ENCODE measurements at places on chromosomes 3 and 15.
A peak's percentile ranks its signal among the peaks of the same experiment; 100 is the strongest.

GRCh38 chr3:148863814-148864213 is 1.3 kb upstream of the CPA3 start:
- DNase-seq = no peak

DNA sequence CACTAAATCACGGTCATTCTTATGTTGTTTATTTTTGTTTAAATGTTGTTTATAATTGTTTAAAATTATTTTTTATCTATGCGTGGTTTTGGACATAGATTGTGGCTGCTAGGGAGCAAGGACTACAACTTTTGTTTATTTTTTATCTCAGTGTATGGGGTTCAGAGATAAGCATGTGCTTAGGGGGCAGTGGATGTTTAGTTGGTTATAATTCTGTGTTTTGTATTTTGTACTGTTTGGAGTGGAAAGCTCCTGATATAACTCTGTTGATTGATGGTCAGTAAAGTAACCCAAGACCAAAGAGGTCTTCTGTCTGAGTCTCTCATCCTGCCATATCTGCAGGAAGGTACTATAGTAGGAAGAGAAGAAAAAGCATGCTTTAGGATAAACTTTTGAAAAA is 36.5 kb upstream of the NPHP3 start:
- DNase-seq = no peak

DNA sequence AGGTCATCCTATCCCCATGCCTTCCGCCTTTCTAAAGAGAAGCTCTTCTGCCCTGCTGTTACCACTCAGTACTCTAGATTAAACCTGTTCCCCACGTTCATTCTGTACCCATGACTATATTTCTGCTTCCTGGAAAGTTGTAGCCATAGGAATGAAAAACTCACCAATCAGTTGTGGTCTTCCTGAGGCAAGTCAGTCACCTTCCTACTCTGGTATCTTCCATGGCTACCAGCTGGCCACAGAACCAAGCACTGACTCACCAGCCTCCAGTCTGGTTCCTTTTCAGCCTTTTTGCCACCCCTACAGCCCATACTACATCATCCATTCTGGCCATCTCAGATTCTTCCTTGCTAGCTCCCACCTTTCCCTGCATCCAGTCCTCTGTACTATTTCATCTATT is 46.4 kb downstream of the TMEM44 start:
- DNase-seq = peak; percentile 33

DNA sequence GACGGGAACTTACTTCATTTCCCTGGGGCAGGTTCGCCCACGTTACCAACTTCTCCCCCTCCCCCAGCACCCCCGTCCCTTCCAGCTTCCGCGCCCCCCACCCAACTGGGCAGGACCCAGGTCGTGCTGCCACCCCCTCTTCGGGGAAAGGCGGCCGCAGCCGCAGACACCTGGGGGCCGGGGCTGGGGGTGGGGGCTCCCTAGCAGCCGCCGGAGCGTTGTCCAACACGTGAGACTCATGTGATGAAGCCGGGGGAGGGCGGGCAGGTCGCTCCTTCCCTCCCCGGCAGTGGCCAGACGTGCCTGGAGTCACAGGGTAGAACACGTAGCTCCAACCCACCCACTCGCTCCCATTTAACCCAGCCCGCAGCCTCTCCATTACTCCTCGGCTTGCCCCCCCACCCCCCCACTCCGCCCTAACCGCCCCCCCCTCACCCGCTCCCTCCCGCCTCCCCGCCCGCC is 240 bp upstream of the BHLHE40 start:
- peak; percentile 97 for DNase-seq

DNA sequence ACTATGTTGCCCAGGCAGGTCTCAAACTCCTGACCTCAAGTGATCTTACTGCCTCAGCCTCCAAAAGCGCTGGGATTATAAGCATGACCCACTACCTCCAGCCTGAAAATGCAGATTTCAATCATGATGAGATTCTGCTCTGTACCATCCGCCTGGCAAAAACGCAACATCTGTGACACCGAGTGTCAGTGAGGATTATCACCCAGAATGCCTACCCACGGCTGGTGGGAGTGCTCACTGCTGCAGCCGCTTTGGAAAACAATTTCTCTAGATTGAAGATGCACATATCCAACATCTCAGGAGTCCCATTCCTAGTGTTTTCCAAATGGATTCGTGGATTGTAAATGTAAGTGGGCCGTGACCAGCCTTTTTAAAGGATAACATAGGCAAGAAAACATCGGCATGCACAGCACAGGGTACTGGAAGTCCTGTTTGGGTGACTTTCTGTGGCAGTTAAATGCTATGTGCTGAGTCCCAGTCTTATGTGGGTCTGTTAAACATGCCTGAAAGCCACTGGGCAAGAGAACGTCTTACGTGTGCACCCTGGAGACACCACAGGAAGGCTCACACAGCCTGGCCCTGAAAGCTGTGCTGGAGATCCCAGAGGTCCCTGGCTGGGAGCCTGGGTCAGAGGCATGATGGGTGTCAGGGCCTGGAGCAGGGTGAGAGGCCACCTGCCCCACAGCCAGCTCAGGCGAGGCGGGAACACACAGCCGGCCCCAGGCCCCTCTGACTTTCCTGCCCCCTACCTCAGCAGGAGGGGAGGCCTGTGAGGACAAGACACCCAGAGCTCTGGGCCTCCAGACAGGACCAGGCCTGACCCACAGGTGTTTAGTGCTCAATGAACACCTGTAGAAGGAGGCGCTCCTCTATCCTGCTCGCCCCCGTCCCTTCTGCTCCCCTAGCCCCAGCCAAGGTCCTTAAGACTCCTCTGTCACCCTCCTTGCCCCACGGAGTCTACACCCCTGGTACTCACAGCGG is 918 bp downstream of the PRSS50 start:
- DNase-seq = no peak

DNA sequence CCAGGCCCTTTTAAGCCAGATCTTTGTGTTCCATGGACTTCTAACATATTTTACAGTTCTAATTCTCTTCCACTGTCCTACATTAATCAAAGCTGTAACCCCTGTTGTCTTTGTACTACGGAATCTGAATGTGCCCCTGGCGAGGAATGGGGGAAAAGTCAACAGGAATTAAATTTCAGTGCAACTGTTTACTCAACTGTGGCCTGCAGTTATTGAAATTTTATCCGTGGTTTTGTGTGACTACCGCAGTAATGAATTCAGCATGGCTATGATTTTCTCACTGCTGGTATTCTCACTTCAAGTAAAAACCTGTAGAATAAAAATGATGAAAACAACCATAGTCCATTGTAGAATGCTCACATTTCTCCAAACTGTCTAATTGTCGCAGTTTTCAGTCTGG is 388.0 kb downstream of the FOXP1 start:
- no peak for DNase-seq

DNA sequence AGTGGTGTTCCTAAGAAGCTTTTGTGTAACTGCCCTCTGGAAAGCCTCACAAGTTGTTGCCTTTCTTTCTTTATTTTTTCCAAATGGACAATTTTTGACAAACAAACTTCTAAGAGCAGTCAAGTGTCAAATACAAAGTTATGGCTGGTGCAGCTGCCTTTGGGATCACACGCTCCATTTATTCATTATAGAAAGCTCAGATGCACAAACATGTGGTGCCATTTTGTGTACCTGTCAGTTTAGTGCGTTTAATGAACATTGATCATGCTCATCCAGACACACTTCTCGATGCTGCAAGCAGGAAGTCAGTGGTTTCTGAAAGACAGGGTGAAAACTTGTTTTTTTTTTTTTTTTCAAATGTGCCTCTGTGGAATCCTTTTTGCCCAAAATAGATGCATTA is 324.5 kb downstream of the CNTN4 start:
- DNase-seq = no peak

GRCh38 chr3:12796171-12797123 is at the start of gene CAND2:
Gene CAND2 (plus strand): TSS chr3:12796680. CDS start chr3:12796721, 41 bp downstream.
- DNase-seq = no peak

DNA sequence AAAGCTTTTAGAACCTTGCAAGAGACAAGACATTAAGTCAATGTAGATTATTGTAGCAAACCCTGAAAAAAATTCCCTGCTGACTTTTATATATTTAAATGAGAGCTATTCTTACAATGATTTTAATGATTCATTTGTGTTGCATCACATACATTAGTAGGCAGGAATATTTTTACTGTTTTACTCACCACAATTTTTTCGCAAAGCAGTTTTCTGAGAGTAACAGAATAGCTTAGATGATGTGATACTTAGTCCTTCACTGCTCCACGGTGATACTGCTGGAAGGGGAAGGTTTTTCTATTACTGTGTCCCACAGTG is 43.9 kb upstream of the CLRN1 start:
- no peak for DNase-seq

- no peak for DNase-seq
Measured at GRCh38 chr3:4850928-4851265, 128.3 kb upstream of the BHLHE40 start.

GRCh38 chr3:3783210-3783609 is 16.0 kb upstream of the LRRN1 start:
- no peak for DNase-seq

DNA sequence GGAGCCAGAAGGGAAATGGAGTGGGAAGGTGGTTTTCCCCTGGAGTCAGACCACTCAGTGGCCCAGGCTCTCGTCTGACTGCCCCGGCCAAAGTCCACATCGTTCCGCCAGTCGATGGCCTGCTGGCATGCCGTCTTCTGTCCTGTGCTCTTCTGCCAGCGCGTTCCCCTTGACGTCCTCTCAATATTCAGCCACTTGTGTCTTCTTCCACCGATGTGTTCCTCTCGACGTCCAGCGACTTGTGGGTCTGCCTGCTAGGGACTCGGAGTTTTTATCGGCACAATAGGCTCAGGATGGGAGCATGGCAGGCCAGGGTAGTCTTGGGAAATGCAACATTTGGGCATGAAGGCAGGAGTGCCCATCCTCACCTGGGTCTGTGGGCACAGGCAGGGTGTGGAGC is 542.5 kb upstream of the LMCD1 start:
- no peak for DNase-seq

DNA sequence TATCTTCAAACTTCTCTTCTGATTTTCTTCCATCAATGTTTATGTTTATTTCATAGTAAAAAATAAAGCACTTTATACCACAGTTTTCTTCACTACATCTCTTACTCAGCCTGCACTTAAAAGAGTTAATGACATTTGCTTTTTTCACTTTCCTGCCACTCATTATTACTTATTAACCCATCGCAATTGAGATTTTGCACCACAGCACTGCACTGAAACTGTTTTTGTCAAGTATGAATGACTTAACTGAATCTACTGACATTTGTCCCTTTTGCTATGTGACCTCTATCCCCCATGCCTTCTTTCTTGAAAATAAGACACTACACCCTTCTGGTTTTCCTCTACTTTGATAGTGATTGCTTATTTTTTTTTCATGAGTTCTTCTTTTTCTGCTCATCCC is 739.7 kb upstream of the DPPA4 start:
- DNase-seq = no peak

DNA sequence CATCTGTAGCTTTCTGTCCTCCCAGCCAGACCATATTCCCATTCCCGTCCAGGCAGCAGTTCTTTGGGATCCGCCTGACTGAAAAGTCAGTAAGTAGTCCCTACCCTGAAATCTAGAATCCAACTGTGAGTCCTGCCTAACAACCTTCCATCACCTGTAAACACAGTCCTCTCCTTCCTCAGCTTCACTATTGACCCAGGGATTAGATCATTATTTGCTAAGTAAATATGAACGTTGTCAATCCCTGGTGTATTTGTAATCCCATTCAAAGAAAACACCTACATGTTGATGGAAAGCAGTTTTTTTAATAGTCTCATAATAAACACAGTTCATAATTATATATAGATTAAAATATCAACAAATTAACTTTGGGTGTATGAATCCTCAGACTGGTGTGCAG is 732 bp downstream of the SAXO2 start:
- DNase-seq = peak; percentile 0

DNA sequence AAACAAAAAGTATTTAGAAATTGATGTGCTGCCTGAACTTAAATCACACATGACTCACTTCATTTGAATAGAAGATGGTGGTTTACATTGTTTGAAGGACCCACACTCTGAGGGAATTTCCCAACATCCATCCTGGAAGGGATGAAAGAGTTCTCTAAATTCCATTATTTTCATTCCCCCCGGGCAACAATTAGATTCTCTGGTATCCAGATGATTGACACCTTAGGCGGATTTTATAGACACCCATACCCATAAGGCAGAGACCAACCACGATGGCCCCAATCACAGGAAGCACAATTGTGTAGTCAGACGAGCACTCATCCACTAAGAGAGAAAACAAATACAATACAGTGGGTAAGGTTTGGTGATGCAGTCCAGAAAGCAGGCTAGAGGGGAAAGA is 24.6 kb upstream of the MCCC1 start:
- no peak for DNase-seq

DNA sequence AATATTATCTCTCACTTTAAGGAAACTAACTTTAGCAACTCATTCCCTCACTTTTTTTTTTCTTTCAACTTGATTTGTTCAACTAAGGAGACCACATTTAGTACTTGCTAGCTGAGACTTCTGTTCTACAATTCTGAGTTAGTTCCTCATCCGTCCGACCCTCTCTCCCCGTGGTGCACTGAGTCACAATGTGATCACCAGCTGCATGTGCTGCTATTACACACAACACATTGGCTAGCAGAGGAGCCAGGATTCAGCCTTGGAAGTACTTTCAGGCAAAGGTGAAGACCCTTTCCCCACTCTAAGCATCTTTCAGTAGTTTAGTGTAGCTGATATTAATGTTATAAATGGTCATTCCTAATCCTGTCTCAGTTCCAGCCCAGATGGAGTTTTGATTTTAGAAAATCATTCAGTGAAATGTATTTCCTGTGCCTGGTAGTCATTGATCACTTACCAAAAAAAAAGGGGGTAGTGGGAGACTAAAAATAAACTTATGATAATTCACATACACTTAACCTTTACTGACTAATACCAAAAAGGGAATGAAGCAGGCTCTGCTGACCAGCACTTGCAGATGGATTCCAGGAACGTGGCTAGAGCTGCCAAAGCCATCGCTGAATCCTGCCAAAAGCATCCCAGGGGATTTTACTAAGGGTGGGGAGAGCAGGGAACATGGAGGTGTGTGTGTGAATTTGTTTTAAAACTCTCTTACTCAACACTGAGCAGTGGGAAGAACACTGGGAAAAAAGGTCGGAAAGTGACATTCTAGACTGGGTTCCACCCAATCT is 424.8 kb downstream of the LPP start:
- DNase-seq = no peak

GRCh38 chr15:76999996-77000395 is 5.1 kb downstream of the PSTPIP1 start:
- no peak for DNase-seq

- DNase-seq = no peak
Measured at GRCh38 chr3:136909187-136909586, 47.2 kb downstream of the NCK1 start.

- no peak for DNase-seq
Measured at GRCh38 chr3:124780761-124781475, 50.7 kb downstream of the UMPS start.

DNA sequence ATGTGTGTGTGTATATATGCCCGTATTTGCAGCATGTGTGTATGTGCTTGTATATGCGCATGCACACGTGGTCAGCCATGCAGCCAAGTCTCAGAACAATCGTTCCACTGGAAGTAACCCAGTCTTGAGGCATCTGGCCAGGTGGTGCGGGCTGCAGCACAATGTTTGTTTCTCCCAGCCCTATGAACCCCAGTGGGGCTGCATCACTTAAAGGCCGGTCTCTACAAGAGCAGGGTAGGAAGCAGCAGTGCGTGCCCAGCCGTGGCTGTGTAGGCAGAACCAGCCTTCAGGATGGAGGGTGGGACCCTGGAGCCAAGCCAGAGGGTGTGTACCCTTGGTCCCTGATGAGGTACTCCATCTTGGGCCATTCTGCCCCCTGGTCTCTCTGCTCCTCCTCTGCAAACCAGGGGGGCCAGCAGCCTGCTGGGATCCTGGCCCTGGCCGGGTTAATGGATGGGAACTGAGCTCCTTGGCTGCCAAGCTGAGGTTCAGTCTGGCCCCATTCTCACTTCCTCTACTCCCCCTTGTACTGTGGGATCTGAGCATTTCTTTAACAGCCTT is 11.8 kb downstream of the KLF13 start:
- no peak for DNase-seq

- no peak for DNase-seq
Measured at GRCh38 chr15:82646250-82647044, 716 bp downstream of the CPEB1 start.
